Frontal cortex (tissue), 4 donors: ENCODE measurements at places on chromosomes 1 and 21. TPM values are rescaled to one million over a fixed set of nuclear protein-coding genes. Genes with fewer than 3 reads are reported as not detected.
A peak's percentile ranks its signal among the peaks of the same experiment; 100 is the strongest.

DNA sequence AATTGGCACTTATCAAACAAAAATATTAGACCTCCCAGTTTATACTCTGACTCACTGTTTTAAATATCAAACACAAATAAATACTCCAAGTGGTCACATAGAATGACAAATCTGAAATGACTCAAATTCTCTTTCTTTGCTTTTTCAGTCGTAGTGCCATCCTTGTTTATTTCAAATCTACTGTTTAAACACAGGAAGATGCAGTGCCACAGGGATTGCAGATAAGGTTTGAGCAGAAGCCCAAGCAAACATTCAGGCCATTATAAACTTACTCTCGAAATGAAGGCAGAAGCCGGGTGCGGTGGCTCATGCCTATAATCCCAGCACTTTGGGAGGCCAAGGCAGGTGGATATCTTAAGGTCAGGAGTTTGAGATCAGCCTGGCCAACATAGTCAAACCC is 255.4 kb upstream of the PLXNA2 start:
- no peak for DNase-seq

- DNase-seq: no peak
These were observed 65.9 kb downstream of the KCNAB2 start for GRCh38 chr1:6111571-6111970.

DNA sequence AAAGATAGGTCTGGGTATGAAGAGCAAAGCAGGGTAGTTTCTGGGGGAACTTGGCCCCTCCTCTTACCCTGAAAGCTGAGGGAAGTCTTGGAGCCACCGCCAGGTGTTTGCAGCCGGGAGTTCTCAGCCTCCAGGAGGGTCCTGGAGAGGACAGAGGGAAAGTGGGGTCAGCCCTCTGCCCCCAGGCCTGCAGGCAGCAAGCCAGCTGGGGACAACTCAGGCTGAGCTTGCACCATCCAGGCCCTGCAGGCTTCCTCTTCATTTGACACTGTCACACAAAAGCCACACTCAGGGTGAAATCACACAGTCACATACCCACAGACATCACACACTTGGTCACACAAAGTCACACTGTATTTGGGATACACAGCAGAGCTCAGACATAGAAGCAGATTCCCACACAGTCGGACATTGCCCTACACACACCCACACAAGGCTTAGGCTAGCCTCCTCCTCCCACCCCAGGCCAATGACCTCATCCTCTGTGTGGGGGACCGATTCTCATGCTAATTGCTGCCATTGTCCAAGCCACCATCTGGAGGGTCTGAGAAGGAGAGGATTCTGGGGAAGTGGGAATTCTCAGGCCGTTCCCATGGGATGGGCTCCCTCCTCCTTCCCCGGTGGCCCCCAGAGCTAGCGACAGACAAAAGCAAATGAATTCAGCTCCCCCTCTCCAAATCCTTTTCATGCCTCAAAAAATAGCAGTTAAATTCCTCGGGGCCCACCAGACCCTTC is 3.7 kb downstream of the NES start:
- DNase-seq: no peak

DNA sequence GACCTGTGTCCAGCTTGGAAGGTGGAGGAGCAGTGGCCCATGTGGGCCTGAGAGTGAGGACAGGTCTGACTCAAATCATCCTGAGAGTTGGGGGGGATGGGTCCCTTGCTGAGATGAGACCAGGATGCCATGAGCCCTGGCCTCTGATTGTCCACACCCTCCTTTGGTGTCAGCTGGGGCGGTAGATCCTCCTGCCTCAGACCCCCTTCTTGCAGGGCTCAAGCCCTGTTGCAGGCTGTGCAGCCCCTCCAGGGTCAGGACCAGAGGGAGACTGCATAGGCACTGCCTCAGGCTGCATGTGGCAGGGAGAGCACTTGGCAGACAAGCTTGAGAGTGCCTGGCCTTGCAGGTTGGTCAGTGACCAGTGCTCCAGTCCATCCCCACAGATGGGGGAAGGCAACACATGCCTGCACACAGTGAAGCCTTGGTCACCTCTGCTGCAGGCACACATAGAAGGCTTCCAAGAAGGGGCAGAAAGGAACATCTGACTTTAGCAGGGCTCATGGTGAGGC is 82.2 kb upstream of the ACTRT2 start:
- DNase-seq: no peak

DNA sequence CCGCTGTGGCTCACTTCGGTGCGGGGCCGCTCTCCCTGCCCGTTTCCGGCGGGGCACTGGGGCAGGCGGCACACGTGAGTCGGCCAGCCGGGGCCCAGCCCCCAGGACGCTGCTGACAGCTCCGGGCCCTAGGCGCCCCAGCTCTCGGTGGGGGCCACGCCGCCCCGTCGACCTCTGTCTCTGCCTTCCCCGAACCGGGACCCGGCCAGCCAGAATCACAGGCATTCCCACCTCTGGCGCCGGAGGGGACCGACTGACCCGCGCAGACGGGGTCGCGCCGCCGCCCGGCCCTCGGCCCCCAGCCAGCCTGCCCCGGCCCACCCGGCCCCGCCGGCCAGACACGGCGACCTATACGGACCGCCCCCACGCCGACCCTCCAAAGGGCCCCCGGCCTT is 755 bp downstream of the SCMH1 start:
- peak; percentile 69 for DNase-seq

GRCh38 chr1:205421798-205422197 is at the start of gene LEMD1:
Gene LEMD1, minus strand, starts transcription at chr1:205422056. Its CDS starts 1,520 bp downstream, at chr1:205420536.
- DNase-seq: no peak

DNA sequence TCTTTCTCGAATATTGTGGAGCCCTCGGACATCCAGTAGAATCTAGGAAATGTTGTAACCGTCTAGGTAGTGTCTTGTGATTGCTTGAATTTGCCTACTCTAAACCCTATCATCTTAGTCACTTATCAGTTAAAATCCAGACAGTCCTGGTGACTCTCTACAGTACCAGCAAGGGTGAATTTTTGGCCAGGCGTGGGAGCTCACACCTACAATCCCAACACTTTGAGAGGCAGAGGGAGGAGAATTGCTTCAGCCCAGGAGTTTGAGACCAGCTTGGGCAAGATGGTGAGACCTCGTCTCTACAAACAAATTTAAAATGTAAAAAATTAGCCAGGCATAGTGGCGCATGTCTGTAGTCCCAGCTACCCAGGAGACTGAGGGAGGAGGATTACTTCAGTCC is 230.9 kb downstream of the CHRM3 start:
- DNase-seq: no peak

The NR5A2 gene
- total RNA-seq: under 0.01 TPM

The RUNX3 gene
- total RNA-seq: not detected
